ENCODE measurements at places on chromosomes 6 and 20. TPM values are rescaled to one million over a fixed set of nuclear protein-coding genes. Genes with fewer than 3 reads are reported as not detected.

SYTL3 gene
- total RNA-seq = 4.2 TPM

IYD gene
- total RNA-seq = not detected

MYH7B gene
- 24.4 TPM for total RNA-seq

MYLK2 gene
- 0.12 TPM for total RNA-seq

GRM1 gene
- 0.08 TPM for total RNA-seq

GRCh38 chr20:46826343-46826984, 68.2 kb upstream of the EYA2 start:
- DNase-seq = no peak

DNA sequence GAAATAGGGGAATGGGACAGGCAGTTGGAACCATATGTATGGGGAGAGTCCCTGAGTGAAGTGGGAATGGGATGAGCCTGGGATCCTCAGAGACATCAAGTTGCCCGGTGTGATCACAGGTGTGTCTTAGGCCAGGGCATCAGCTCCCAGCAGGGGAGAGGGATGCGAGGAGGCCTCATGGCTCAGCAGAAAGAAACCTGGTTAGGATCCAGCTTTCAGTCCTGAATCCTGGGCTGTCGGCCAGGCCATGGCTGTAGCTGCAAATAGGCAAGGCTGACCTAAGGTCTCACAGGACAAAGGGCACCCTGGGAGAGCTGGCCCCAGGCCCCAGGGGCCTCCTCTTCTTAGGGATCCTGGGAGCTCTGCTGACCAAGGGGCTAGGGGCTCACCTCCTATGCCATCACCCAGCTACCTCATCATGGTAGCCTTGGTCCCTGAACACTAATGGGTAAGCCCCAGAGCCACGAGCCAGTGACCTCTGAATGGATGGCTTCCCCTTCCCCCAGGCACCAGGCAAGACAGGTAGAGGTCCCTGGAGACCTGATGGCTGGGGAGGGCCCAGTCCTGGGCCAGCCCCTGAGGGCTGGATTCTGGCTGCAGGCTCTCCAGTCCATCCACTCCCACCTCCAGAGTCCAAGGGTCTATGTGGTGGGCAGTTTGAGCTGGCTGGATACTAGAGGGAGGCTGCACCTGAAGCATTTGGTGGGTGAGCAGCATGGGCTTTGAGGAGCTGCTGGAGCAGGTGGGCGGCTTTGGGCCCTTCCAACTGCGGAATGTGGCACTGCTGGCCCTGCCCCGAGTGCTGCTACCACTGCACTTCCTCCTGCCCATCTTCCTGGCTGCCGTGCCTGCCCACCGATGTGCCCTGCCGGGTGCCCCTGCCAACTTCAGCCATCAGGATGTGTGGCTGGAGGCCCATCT, at the start of gene SLC22A7:
TSS of gene SLC22A7 (plus strand) at position 617 of the 921 bp plus-strand sequence. CDS start at position 716, 99 bp downstream.
- no peak for DNase-seq

- DNase-seq = no peak
Measured at GRCh38 chr20:53074811-53075314, 102.7 kb downstream of the TSHZ2 start.

DNA sequence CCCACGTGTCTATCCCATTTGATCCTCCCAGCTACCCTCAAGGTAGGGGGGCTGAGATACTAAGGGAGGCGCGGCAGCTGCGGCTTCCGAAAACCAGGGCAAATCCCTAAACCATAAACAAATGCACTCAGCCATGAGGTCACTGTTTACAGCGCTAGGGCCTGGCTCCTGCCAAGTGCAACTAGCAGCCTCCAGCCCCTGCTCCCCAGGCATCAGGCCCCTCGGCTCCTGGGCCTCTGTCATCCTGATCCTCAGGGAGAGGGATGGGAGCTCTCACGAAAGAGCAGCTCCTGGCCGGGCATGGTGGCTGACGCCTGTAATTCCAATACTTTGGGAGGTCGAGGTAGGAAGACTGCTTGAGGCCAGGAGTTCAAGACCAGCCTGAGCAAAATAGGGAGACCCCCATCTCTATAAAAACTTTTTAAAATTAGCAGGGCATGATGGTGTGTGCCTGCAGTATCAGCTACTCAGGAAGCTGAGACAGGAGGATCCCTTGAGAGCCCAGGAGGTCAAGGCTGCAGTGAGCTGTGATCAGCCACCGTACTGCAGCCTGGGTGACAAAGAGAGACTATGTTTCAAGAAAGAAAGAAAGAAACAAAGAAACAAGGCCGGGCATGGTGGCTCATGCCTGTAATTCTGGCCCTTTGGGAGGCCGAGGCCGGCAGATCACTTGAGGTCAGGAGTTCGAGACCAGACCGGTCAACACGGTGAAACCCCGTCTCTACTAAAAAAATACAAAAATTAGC, 42.5 kb upstream of the TLDC2 start:
- DNase-seq = no peak

DNA sequence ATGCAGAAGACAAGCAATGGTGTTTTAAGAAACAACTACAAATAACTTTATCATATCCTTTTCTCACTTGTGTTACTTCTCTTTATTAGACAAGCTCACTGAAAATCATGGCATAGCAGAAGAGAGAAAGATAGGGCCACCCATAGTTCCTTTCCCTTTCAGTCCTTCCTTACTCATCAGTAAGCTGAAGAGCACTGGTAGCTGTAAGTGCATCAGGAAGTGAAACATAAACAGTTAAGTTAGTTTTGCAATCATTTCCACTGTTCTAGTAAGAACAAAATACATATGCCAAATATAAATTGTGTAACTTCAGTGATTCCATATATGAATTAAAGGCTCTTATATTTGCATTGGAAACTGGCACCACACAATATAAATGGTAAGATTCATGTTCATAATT, 220.1 kb downstream of the HACE1 start:
- DNase-seq = no peak

DNA sequence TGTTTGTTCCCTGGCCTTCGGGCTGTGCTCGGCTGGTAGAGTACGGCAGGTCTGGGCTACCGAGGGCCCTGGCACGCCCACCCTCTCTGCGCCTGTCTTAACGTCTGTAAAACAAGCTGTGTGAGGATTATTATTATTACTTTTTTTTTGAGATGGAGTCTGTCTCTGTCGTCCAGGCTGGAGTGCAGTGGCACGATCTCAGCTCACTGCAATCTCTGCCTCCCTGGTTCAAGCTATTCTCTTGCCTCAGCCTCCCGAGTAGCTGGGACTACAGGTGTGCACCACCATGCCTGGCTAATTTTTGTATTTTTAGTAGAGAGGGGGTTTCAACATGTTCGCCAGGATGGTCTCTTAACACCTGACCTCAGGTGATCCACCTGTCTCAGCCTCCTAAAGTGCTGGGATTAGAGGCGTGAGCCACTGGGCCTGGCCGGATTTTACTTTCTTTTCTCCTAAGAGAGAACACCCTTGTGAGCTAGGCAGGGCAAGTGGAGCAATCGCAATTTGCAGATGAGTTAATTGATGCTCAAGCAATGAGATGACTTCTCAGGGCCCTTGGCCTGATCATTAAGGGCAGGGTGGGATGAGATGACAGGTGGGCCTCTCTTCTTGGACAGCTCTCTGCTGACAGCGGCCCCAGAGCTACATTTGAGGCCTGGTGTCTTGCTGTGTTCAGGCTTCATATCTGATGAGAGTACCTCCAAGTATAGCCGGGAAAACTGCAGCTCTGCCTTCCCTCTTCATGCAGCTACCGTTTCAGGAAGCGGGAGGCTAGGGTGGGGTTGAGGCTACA, 859 bp upstream of the SMIM29 start:
- DNase-seq = no peak

DNA sequence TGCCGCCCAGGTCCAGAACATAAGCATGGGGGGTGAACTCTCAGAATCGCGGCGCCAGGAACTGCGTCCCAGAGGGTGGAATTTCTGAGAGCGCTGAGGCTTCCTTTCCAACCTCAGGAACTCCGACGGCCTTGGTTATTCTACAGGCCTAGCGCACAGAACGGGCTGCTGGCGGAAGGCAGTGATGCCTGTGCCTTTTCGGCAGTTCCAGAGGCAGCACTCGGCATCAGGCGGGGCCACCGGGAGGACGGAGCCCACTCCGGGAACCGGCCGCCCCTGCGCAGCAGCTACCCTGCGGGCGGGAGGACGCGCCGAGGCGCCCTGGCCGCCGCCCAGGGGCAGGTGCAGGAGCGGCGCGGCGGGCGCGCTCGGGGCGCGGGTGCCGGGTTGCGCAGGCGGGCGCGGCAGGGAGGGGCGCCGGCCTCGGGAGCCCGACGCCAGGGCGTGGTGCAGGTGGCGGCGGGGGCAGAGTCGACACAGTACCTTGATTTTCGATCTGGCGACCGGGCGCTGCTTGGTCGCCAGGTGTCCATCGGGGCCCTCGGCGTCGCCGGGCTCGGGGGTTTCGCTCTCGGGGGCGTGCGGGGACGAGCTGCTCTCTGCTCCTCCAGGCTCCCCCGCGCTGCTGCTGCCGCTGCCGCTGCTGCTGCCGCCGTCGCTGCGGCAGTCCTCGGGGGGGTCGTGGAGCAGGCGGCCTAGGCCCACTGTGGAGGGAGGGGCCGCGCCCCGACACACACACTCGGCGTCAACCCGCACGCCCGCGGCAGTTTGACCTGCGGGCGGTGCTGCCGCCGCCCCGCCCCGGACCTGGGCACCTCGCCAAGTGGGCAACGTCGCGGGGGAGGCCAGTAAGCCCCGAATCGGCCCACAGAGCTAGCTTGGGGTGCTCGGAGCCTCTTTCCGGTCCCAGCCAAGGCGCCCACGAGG, 1.3 kb downstream of the OVOL2 start:
- DNase-seq = no peak

GRCh38 chr6:34223381-34223955, 13.2 kb upstream of the HMGA1 start:
- no peak for DNase-seq

GRCh38 chr6:1494671-1495070, 105.3 kb downstream of the FOXF2 start:
- DNase-seq = no peak

- no peak for DNase-seq
Measured at GRCh38 chr6:149440735-149441671, 40.9 kb downstream of the SUMO4 start.

- DNase-seq = no peak
Measured at GRCh38 chr20:48661575-48662455, 166.0 kb downstream of the PREX1 start.

GRCh38 chr20:49426873-49427272, 55.6 kb downstream of the KCNB1 start:
- no peak for DNase-seq

Data from right atrium auricular region (tissue), 2 donors.